ENCODE measurements at places on chromosomes 2 and 18.

- DNase-seq: no peak
Observed at GRCh38 chr2:18536697-18537096, 23.8 kb downstream of the RDH14 start.

- no peak for DNase-seq
Observed at GRCh38 chr2:112794131-112794733, 9.9 kb upstream of the IL1A start.

DNA sequence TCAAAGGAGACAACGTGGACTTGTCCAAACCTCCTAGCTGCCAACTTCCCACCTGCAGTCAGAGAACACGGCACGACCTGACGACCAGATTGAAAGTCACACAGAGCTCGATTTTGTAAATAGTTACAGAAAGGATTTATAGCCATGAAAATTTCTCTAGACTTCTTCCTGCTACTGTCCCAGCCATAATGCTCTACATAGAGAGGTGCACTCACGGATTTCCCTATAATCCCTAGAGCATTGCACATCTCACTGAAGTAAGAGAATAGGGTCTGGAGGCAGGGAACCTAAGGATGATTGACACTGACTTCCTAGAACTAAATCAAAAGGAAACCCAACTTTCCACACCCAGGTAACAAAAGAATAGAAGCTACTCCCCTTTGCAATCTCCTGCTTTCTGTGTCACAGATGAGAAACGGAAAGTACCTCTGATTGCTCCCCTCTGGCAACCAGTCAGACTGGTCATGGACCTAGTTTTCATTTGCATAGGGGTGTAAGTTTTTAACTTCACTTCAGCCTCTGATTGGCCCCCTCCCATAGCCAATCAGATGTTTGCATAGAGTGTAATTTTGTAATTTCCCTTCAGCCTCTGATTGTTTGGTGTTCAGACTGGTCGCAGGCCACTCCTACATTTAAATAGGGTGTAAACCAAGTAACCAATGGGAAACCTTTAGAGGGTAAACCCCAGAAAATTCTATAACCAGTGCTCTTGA, 58.6 kb upstream of the FBXO11 start:
- DNase-seq: no peak

GRCh38 chr2:39620067-39620466, 45.6 kb upstream of the TMEM178A start:
- no peak for DNase-seq

GRCh38 chr2:174072069-174072468, 106.9 kb upstream of the SP3 start:
- DNase-seq: no peak

GRCh38 chr18:37265382-37265781, 300.2 kb downstream of the CELF4 start:
- no peak for DNase-seq

- DNase-seq: no peak
Observed at GRCh38 chr2:9266711-9267110, 60.1 kb downstream of the ASAP2 start.

DNA sequence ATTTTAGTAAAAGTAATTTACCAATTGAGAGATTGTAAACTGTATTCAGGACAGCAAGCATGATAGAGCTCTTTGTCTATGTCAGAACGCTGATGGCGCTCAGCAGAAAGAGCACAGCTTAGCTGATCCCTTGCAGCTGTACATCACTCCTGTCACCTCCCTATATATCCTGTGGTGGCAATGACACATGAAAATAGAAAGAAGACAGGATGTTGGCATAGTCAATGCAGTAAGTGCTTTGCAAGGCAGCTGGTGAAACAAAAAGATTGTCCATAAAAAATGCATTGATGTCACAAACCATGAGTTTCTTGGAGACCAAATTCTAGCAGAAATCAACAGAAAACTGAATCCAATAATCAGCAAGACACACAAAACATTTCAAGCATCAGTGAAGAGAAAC, 221.5 kb downstream of the RIT2 start:
- no peak for DNase-seq

GRCh38 chr2:193187816-193188215, 993.1 kb upstream of the TMEFF2 start:
- no peak for DNase-seq

DNA sequence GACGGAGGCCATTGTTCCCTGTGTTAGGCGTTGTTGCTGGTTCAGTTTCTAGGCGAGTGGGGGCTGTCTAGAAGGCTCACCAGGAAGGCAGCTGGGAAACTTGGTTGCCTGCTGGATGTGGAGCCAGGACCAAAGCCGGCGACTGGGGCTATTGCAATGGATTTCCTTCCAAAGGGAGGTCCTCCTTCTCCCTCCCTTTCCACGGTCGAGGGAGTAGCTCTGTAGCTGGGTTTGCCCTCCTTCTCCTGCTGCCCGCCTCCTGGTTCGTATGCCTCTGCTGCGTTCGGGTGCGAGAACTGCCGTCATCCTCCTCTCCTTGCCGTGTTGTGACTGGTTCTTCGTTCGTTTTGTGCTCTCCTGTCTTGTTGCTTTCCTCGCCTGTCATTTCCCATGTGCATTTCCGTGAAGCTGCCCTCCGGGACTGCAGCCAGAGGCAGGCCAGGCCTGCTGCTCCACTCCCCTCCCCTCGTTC, 203.4 kb downstream of the NEDD4L start:
- DNase-seq: no peak

DNA sequence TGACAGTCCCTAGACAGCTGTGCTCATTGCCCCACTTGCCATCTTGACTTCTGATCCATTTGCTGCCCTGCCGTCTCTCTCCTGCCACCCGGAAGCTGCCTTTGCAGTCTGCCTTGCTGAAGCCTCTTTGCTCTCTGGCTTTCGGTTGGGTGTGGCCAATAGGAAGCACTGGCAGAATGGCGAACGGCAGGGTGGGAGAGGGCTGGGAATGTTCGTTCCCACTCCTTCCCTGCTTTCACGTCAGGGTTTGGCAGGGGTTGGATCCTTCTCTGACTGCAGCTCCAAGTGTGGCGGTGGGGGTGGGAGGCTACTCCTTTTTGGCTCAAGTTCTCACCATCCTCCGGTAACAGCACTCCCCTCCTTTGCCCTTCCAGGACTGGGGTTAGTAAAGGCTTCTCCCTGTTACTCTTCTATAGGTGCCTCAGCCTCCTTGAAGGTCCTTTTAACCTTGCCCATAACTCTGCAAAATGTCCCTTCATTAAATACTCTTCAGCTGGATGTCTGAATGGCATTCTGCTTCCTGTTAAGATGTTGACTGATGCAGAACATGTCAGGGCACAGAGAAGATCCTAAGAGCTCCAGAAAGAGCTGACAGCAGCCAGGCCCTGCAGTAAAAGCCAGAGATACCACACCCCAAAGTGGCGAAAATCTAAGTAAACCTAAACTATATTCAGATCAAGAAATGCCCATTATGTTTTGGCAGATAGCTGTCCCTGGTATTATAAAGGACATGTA, 299.7 kb downstream of the CDCA7 start:
- no peak for DNase-seq

GRCh38 chr18:30440351-30440750, 602.2 kb downstream of the DSC3 start:
- DNase-seq: no peak

- DNase-seq: no peak
Observed at GRCh38 chr2:200613692-200614091, 27.9 kb downstream of the AOX1 start.

- DNase-seq: peak; percentile 63
Observed at GRCh38 chr2:84970868-84971509, at the start of gene KCMF1. KCMF1 (plus strand) TSS chr2:84971161; CDS start chr2:84971452, 291 bp downstream.

Data from activated T-helper 1 cell treated with anti-CD3 and anti-CD28 coated beads, Interleukin-2, amount 50 U/mL, for 16 hours (primary cell).